ENCODE measurements at places on chromosomes 2 and 18. TPM values are rescaled to one million over a fixed set of nuclear protein-coding genes. Genes with fewer than 3 reads are reported as not detected.
A peak's percentile ranks its signal among the peaks of the same experiment; 100 is the strongest.

Gene LIPG
- total RNA-seq = 2.2 TPM

DNA sequence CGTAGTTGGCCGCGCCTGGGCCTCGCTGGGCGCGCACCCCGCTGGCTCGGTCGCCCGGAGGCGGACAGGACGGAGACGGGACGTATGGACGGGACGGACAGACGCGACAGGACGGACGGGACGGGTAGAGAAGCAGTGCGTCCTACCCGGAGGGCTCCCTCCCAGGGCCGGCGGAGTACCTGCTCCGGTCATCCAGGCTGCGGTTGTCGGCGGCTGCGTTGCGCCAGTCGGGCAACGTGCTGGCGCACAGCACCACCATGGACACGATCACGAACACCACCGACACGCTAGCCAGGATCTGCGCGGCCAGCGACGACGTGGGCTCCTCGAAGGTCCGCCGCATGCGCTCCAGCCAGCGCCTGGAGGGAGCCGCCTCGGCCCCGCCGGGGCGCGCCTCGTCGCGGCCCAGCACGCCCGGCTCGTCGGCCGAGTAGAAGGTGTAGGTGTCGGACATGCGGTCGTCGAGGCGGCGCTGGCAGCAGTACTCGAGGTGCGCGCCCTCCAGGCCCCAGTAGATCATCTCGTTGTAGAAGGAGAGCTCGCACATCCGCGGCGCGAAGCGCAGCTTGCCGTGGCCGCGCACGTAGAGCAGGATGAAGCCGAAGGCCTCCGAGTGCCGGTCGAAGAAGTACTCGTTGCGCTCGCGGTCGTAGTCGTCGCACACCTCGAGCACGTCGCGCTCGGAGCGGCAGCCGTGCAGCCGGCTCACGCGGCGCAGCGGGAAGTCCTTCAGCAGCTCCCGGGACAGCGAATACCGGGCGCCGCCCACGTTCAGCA, 903 bp downstream of the KCNG3 start:
- no peak for DNase-seq

GRCh38 chr2:22355816-22356433, 1029.1 kb upstream of the KLHL29 start:
- DNase-seq = no peak

DNA sequence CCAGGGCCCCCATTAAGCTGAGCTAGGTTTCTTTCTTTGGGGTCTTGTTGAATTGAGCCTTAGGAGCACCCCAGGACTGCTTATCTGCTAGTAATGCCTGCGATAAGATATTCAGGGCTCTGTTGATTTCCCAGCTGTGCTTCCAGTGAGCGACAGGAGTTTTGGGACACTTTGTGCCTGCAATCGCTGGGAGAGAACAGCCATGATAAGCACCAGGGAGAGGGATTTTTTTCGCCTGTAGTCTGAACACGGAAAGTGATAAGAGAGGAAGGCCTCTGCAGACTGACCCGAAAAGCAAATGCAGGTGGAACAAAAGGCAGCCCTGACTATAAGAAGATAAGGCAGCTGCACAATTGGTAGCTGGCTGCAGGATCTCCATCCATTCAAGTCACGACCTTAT, 244.3 kb downstream of the CNTNAP5 start:
- DNase-seq = no peak

- peak; percentile 85 for DNase-seq
Measured at GRCh38 chr2:120991441-120991840, 255.8 kb downstream of the GLI2 start.

- DNase-seq = peak; percentile 99
Measured at GRCh38 chr2:74833418-74834233, at the start of gene HK2. HK2 (plus strand) TSS chr2:74834127; CDS start chr2:74834581, 454 bp downstream.

DNA sequence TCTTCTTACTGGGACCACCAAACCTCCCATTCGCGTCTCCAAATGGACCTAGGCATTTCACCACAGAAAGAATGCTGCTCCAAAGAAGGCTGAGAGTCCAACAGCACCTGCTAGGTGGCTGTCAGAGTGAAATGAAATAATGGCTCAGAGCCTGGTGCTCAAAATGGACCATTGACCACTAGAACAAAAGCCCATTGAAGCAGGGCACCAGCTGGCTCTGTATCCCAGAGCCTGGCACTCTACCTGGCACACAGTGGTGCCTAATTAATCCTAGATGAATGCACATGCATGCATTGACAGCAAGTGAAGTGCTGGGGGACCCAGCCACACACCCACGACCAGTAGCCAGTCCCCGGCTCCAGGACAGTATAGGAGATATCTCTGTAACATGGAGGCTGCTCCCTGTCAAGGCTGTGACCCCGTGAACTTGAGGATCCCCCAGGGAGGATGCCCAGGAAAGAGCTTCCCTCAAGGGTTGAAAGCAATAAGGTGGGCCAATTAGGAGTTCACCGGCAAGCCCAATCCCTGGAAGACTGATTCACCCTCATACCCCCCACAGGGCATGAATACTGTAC, 261.3 kb downstream of the TNS1 start:
- no peak for DNase-seq
